ENCODE measurements at places on chromosomes 12 and 14.

DNA sequence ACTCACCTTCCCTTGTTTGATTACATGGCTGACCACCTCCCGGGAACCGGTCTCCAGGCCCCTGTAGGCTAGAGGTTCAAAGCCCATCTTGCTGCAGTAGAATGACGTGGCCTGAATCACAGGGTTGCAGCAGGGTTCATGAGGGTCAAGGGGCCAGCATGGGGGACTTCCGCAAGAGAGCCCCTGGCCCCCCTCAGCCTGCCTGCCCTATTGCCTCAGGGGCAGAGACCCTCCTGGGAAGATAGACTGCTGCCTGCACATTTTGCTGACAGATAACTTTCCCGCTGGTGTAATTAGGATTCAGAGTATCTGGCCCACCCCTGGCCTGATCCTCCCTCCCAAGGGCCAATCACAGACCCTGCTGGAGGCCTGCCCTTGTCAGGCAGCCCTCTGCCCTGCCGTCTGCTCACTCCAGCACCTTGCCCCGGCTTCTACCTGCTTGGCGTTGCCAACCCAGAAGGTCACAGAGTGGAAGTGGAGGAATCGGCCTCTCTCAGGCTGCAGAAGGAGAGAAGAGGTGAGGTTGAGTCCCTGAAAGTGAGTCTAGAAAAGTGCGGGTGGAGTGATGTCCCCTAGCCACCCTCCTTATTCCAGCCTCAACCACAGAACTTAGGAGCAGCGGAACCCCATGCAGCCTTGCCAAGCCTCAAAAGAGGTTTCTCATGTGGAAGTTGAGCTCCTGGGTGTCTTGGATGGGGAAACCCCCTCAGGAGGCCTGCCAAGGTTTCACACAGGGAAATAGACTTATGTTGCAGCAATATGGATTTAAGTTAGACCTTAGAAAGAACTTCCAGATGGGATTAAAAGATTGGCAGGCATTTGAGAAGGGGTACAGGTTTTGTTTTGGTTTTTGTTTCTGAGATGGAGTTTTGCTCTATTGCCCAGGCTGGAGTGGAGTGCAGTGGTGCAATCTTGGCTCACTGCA lies 1.1 kb downstream of the HPD start:
- H3K27ac ChIP-seq, result no peak overlapping the region
- H3K36me3 ChIP-seq, result no peaks in the 10 kb centered on the region
- no peaks in the 10 kb centered on the region for H3K4me1 ChIP-seq
- H3K27me3 ChIP-seq, result no peaks in the 10 kb centered on the region
- H3K4me3 ChIP-seq, result no peak overlapping the region
- no peak for DNase-seq

DNA sequence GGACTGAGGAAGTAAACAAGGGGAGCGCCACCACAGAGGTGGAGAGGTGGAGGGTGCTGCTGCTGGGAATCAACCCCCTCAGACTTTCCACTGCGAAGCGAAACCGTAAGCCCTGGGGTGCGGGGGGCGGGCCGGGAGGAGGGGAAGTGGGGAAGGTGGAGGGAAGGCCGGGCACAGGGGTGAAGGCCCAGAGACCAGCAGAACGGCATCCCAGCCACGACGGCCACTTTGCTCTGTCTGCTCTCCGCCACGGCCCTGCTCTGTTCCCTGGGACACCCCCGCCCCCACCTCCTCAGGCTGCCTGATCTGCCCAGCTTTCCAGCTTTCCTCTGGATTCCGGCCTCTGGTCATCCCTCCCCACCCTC lies at the start of gene LAG3:
Gene LAG3, plus strand, starts transcription at position 190 of the 365 bp plus-strand sequence. CDS start 333 bp downstream, outside the sequence.
- H3K4me1 ChIP-seq, result peaks cover 9% of the 10 kb centered on the region
- peak within 1 kb of the TSS; percentile 46 for H3K4me3 ChIP-seq
- peak within 1 kb of the TSS; percentile 79 for H3K27ac ChIP-seq
- no peak for DNase-seq
- no peaks in the 10 kb centered on the region for H3K36me3 ChIP-seq

DNA sequence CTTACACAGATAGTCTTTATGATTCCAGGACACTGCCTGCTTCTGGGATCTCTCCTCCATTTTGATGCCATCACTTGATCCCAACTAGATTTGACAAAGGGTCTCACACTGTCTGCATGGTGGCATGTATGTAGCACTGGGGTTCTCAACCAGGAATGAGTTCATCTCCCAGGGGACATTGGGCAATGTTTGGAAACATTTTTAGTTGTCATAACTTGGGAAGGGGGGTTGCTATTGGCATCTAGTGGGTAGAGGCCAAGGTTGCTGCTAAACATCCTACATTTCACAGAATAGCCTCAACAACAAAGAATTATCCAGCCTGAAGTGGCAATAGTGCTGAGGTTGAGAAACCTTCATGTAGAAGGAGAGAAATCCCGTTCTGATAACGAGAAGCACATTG lies 376.2 kb downstream of the DPF3 start:
- DNase-seq, result no peak
- H3K27ac ChIP-seq, result no peak overlapping the region
- H3K27me3 ChIP-seq, result no peaks in the 10 kb centered on the region
- H3K4me3 ChIP-seq, result no peak overlapping the region

- peaks cover 8% of the 10 kb centered on the region for H3K4me1 ChIP-seq
- no peak overlapping the region for H3K4me3 ChIP-seq
- no peak for DNase-seq
- no peaks in the 10 kb centered on the region for H3K36me3 ChIP-seq
- H3K27me3 ChIP-seq, result no peaks in the 10 kb centered on the region
- H3K27ac ChIP-seq, result peak overlapping the region; percentile 79
Observed at GRCh38 chr14:91021991-91022621, 38.3 kb downstream of the RPS6KA5 start.

GRCh38 chr12:79834712-79835376 lies 100.1 kb downstream of the PPP1R12A start:
- H3K4me1 ChIP-seq, result no peaks in the 10 kb centered on the region
- no peak for DNase-seq
- no peaks in the 10 kb centered on the region for H3K27me3 ChIP-seq
- no peaks in the 10 kb centered on the region for H3K36me3 ChIP-seq
- no peak overlapping the region for H3K27ac ChIP-seq
- no peak overlapping the region for H3K4me3 ChIP-seq

- peak within 1 kb of the TSS; percentile 94 for H3K27ac ChIP-seq
- H3K36me3 ChIP-seq, result no peaks in the 10 kb centered on the region
- H3K4me1 ChIP-seq, result no peaks in the 10 kb centered on the region
- peak within 1 kb of the TSS; percentile 90 for H3K4me3 ChIP-seq
- H3K27me3 ChIP-seq, result no peaks in the 10 kb centered on the region
Observed at GRCh38 chr12:49367381-49368239, at the start of gene SPATS2. SPATS2 (plus strand) TSS chr12:49367462; CDS start chr12:49461013, 93,551 bp downstream.

DNA sequence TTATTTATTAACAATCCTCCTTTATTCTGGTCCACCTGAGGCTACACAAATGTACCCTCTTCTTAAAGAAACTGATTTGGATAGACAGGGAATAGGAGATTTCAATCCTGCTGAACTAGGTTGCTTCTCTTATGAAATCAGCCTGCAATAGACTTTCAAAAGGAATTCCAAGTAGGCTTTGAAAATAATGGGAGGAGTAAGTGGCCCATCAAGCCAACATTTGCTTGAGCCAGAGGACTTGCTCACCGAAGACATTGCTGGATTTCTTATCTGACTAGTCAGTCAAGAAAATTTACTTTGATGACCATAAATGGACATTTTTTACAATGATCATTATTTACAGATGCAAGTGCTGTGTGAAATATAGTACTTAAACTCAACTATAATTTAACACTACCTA lies 82.8 kb upstream of the RASSF8 start:
- H3K27ac ChIP-seq, result no peak overlapping the region
- no peaks in the 10 kb centered on the region for H3K36me3 ChIP-seq
- H3K4me1 ChIP-seq, result no peaks in the 10 kb centered on the region
- no peaks in the 10 kb centered on the region for H3K27me3 ChIP-seq
- no peak overlapping the region for H3K4me3 ChIP-seq
- DNase-seq, result no peak

DNA sequence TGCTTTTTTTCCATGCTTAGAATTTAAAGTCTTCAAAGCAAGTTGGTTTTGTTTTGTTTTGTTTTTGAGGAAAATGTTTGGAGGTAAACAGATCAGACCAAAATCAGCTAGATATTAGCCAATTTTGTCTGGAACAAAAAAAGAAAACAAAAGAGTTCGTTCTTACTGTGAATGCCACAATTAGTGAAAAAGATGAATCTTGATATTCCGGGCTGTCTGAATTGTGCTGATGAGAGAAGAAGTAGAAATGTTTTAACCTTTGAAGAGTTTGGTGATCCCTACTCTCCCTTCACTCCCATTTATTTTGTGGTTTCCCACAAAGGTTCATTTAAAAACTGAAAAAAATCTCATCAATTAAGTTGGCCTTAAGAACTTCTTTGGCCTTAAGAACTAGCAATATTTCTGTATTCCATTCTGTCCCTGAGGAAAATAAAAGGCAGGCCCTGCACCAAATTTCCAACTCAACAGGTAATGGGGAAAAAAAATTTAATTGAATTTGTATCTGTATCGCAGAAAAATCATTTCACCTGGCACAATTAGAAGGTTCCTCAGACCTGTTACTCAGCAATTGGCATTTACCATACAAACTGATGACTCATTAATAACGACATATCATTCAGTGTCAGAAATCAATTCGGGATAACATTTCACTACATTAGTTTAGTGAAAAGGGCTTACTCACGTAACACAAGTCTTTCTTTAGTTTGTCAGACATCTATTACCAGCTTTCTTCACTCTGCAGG lies 562 bp upstream of the GLIPR1L2 start:
- H3K27ac ChIP-seq, result peak overlapping the region; percentile 87
- no peaks in the 10 kb centered on the region for H3K4me1 ChIP-seq
- no peak for DNase-seq
- H3K4me3 ChIP-seq, result peak overlapping the region; percentile 56
- H3K36me3 ChIP-seq, result no peaks in the 10 kb centered on the region

- H3K4me1 ChIP-seq, result no peaks in the 10 kb centered on the region
- no peaks in the 10 kb centered on the region for H3K36me3 ChIP-seq
- no peak overlapping the region for H3K4me3 ChIP-seq
- no peak for DNase-seq
- H3K27ac ChIP-seq, result no peak overlapping the region
Observed at GRCh38 chr12:116144384-116144783, 133.1 kb downstream of the MED13L start.

DNA sequence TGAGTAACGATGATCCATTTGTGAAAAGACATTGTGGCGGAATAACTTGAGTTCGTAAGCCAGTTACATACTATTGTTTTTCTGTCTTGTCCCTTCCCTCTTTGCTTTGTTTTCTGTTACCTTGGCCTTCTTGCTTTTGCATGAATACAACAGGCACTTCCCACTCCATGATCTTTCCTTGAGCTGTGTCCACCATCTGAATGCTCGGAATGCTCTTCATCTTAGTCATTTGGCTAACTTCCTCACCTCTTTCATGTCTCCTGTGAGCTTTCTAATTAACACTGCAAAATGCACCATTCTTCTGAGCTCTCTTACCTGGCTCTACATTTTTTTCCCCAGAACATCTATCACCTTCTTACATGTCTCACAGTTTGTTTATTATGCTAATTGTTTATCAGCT lies 10.0 kb downstream of the KNTC1 start:
- H3K4me1 ChIP-seq, result no peaks in the 10 kb centered on the region
- no peak overlapping the region for H3K27ac ChIP-seq
- no peak overlapping the region for H3K4me3 ChIP-seq
- H3K36me3 ChIP-seq, result no peaks in the 10 kb centered on the region
- no peaks in the 10 kb centered on the region for H3K27me3 ChIP-seq
- no peak for DNase-seq

- H3K27me3 ChIP-seq, result no peaks in the 10 kb centered on the region
- H3K4me3 ChIP-seq, result no peak overlapping the region
- H3K4me1 ChIP-seq, result no peaks in the 10 kb centered on the region
- no peaks in the 10 kb centered on the region for H3K36me3 ChIP-seq
- no peak overlapping the region for H3K27ac ChIP-seq
Observed at GRCh38 chr12:56941299-56942017, 7.2 kb upstream of the SDR9C7 start.

DNA sequence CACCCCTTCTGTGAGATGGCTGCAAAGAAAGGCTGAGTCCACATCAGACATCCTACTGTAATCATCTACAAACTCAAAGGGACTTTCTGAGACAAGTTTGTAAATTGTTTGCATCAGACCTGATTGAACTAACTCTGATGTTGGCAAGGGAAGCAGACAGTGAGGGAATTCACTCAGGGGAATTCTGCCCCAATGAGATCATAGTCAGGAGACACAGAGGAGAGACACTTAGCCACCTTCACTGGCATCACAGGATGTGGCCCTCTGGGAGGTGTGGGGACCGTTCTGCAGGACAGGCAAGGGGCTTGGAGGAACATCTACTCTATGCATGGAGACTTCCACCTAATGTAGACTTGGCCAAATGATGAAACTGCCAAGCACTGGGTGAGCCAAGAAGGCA lies 70.7 kb upstream of the DDX11 start:
- no peak overlapping the region for H3K4me3 ChIP-seq
- no peaks in the 10 kb centered on the region for H3K4me1 ChIP-seq
- no peaks in the 10 kb centered on the region for H3K27me3 ChIP-seq
- H3K36me3 ChIP-seq, result no peaks in the 10 kb centered on the region
- peak; percentile 10 for DNase-seq

GRCh38 chr14:105022276-105022670 lies 1.4 kb upstream of the CDCA4 start:
- no peak overlapping the region for H3K4me3 ChIP-seq
- DNase-seq, result no peak
- peaks cover 29% of the 10 kb centered on the region for H3K4me1 ChIP-seq
- no peak overlapping the region for H3K27ac ChIP-seq

- no peaks in the 10 kb centered on the region for H3K4me1 ChIP-seq
- no peaks in the 10 kb centered on the region for H3K36me3 ChIP-seq
- H3K27ac ChIP-seq, result no peak overlapping the region
- no peak for DNase-seq
Observed at GRCh38 chr14:81831128-81831820, 297.6 kb upstream of the SEL1L start.

DNA sequence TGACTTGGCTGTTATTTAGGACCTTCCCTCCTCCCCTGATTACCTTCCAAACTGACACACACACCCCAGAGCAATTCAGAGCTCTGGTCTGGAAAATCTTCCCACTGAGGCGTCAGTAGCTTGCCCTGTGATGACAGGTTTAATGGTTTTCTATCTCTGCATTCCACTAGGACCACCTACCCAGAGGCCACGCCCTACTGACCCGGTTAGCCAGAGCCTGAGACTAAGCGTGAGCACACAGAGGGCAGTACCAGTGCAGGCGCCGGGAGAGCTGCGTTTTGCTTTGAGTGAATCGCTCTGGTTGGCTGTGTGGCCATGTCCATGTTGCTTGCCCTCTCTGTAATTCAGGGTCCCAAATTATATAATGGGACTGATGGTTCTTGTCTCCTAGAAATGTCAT lies 36.2 kb upstream of the ATP2A2 start:
- no peak for DNase-seq
- no peaks in the 10 kb centered on the region for H3K36me3 ChIP-seq
- H3K27ac ChIP-seq, result no peak overlapping the region

DNA sequence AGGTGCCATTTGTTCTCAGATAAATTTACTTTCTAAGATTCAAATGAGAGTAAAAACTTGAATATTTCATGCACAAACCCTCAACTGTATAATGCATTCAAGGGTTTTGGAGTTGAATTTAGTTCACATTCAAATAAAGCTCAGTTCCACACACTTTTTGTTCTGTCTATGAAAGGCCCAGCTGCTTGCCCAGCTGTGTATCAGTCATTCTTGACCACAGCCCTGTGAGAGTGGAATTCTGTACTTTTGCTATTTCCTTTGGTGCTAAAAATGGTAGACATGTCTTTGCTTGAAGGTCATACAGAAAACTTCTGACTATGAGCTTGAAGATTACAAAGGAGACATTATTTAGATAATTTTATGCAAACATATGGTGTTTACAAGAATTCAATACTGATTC lies 110.4 kb downstream of the KCNC2 start:
- no peak for DNase-seq
- H3K27me3 ChIP-seq, result no peaks in the 10 kb centered on the region
- H3K4me1 ChIP-seq, result no peaks in the 10 kb centered on the region
- H3K36me3 ChIP-seq, result no peaks in the 10 kb centered on the region
- no peak overlapping the region for H3K4me3 ChIP-seq

All from Peyer's patch (tissue), 4 donors.